Suppressor macrophage (primary cell): ENCODE measurements at places on chromosomes 1 and 21.

DNA sequence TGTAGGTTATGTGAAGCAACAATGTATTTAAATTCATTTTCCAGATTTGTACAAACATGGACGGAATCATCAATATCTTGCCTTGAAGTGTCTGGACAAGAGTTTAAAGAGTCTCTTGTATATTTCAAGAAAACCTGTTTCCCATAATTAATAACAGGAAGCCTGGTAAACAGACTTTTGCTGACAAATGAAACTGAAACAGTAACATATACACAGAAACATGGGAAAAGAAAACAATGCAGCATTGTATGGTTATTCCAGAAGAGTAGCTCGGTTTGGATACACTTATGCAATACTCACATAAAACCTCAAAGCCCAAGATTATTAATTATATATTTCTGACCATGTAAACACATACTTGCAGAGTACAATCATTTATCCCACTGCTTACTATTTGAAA lies 265.5 kb downstream of the PTPRC start:
- no peak for DNase-seq

DNA sequence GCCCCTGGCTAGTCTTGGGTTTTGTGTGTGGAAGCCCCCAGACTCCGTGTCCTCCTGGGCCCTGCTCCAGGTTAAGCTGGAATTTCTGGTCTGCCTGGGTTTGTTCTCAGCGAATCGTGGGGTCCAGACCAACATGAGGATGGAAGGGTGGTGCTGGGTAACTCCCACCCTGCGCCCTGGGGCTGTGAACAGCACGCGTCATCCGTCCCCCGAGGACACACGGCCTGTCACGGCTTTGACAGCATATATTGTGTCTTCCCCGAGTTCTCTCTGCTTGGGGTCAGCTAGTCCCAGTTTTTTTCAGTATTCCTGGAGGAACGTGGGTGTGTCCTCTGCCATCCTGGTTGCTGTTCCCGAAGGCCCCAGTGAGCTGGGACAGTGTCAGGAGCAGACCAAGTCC lies 11.8 kb downstream of the GPR137B start:
- no peak for DNase-seq

GRCh38 chr21:38825269-38825668 lies 19.5 kb downstream of the ETS2 start:
- no peak for DNase-seq

DNA sequence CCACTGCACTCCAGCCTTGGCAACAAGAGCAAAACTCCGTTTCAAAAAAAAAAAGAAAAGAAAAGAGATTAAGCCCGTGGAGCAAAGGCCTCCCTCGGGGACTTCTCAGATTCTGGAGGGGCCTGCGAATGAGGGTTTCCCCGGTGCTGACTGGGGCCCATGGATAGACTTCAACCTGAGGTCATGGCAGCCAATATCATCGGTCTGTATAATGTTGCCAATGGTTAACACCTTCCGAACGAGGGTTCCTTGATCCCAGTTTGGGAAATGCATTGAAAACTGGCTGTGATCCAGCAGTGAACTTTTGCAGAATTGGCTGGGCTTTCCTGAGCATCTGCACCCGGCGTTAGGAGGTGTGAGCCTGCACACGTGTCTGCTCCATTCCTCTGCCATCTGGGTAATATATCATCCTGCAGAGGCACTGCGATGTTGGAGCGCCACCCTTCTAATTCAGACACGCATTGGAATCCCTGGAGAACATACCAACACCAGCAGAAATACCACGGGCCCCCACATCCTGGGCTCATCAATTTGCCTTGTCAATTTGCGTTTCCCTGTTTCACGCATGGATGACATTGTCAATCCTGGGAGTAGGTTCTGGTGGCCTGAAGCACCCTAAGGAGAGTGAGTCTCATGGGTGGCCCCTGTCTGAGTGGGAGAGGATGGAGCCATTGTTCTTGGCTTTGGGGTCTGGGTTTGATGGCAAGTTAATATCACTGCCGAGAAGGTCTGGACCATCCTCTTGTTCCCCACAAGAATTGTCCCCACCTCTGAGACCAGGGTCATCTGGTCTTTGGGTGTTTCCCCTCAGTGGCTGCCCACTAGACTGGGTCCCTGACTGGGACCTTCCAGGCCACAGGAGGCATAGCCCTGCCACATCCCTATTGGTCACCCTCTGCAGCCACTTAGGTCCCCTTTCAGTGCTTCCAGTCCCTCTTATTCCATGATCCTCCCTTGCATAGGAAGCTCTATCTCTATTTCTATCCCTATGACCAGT lies 441.0 kb downstream of the PTPRU start:
- no peak for DNase-seq

GRCh38 chr1:214248311-214249085 lies 32.5 kb upstream of the SMYD2 start:
- no peak for DNase-seq

DNA sequence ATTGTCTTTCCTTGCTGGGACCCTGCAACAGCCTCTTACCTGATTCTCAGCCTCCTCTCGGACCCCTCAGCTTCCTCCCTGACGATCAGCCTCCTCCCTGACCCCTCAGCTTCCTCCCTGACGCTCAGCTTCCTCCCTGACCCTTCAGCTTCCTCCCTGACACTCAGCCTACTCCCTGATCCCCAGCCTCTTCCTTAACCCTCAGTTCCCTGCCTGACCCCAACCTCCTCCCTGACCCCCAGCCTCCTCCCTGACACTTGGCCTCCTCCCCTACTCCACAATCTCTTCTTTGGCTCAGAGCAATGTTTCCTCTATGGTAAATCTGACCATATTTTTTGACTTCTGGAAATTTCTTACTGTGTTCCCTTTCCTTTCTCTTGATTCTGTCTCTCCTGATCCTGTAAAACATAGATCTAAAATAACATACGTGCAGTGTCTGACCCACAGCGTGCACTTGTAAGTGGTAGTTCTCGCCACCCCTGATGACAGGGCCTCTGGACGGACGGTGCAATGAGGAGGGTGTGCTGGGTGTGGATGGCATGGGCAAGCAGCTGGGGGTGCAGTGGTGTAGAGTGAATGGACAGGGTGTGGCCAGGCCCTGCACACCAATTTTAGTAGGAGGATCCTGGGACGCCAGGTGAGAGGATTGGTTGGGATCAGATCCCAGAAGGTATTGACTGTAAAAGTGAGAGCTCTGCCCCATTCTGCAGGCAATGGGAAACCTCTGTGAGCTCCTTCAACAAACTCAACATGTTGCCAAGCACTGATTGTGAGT lies 264.1 kb downstream of the FOXD2 start:
- peak; percentile 15 for DNase-seq

DNA sequence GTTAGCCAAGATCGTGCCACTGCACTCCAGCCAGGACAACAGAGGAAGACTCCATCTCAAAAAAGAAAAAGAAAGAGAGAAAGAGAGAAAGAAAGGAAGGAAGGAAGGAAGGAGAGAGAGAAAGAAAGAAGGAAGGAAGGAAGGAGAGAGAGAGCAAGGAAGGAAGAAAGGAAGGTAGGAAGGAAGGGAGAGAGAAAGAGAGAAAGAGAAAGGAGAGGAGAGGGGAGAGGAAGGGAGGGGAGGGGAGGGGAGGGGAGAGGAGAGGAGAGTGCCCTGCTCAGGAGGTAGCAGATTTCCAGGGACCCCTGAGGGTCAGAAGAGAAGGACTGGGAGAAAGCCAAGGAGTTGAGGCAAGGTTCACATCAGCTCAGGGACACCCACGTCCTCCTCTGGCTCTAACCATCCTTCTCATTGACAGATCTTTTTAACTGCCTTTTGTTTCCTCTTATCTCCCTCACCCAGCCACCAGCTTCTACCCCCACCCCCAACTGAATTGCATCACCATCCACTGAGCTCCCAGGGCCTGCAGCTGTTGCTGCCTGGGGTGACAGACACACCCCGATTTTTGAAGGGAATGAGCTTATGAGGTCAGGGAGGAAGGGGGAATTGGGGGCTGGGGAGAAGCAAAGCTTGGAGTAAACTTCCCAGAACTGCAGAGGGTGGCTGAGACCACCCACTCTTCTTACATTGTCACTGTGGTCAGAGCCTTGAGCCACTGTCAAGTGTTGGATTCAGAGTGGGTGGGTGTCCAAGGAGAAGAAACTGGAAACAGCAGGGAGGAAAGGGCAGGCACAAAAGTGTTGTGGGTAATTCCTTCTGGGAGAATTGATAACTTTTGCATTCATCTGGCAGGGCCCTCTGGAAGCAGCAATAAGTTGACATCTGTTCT lies 91.6 kb downstream of the GLUL start:
- DNase-seq = peak; percentile 79

DNA sequence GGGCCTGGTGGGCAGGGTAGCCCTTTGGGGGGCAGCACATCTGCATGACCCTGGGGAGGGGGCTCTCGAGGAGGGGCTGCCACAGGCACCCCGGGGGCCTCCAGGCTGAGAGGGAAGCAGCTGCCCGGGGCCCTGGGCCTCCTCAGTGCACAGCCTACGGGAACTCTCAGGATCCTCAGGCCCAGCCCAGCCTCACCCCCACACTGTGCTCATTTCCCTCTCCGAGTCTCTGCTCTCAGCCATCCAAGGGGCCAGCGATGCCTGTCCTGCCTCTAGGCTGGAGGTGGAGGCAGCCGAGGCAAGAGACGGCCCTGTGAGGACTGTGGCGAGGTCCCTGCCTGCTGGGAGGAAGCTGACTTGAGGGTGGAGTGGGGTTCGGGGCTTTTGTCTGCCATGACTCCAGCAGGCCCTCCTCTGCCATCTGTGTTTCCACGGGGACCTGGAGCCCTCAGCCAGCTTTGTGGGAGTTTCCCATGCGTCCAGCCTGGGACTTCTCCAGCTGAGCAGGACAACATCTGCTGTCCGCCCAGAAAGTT lies 7.2 kb upstream of the PLEKHG5 start:
- DNase-seq = peak; percentile 52

DNA sequence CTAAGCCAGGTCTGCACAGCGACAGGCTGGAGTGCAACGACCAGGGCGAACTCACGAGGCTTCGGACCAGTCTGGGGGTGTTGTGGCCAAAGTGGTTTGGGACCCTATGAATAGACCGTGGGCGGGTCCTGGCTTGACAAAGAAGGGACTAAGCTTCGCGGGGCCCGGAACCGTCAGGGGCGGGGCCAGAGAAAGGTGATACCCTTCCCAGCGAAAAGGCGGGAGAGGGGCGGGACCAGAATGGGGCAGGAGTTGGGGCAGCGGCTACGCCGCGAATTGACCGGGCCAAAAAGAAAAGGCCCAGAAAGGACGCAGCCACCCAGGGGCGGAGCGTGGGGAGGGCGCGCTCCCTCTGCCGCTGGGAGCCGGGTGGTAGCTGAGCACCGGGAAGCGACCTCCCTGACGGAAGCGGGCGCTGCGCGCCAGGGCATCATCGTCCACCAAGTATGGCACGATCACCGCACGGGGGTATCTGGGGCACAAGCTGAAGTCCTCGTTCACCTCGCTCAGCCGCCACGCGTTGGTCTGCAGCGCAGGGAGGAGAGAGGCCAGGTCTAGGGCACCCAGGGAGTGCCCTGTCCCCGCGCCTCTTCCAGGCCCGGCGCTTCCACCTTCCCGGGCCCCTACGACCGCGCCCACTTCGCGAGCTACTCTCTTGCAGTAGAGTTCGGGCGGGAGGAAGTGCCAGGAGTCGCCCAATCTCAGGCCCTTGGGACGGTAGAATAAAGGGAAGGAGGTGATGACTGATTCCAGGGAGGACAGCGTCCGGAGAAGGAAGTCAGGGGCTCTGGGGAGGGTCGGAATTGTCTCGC lies 6.7 kb upstream of the FAM167B start:
- peak; percentile 80 for DNase-seq

GRCh38 chr1:154328318-154329151 lies 3.2 kb downstream of the ATP8B2 start:
- DNase-seq = peak; percentile 59
